ENCODE measurements at places on chromosomes 7 and 10.

GRCh38 chr10:89297356-89297755, 4.5 kb upstream of the IFIT2 start:
- no peak for DNase-seq

- DNase-seq: no peak
Observed at GRCh38 chr7:108001764-108002725, 916 bp downstream of the LAMB1 start.

GRCh38 chr10:71375952-71376351, 20.8 kb upstream of the CDH23 start:
- DNase-seq: no peak

DNA sequence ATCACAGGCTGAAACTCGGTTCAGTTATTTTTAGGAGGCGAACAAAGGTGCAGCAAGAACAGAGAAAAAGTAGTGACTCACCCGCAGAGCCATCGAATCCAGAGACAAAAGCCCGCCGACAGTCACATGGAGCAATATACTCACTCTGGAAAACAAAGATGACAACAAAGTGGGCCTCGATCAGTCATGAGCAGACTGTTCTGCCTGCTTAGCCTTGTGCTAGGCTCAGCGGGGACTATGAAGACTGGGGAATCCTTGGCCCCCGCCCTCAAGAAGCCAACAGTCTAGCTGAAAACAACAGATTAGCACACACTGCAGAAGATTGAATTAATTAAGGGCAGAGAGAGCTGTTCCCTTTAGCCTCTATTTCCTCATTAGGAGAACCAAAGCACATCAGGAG, 30.4 kb downstream of the XPNPEP1 start:
- no peak for DNase-seq

DNA sequence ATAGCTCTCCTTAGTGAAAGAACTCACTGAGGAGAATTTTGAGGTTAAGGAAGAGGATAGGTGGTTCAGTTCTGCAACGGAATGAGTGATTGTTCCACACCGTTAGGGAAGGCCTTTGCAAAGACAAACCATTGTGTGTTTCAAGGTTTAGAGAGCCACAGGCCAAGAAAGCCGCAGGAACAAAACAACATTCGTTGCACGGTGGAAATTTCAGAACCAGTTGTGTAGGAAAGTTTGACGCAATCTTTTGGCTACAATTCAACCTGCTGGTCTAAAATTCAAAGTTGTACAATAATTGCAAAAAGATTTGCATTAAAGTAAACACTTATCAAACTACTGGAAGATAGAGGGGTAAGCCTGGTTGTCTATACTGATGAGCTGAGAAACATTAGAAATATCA, 91.4 kb downstream of the FAM107B start:
- DNase-seq: no peak

GRCh38 chr7:91559947-91560346, 295.7 kb downstream of the FZD1 start:
- no peak for DNase-seq

DNA sequence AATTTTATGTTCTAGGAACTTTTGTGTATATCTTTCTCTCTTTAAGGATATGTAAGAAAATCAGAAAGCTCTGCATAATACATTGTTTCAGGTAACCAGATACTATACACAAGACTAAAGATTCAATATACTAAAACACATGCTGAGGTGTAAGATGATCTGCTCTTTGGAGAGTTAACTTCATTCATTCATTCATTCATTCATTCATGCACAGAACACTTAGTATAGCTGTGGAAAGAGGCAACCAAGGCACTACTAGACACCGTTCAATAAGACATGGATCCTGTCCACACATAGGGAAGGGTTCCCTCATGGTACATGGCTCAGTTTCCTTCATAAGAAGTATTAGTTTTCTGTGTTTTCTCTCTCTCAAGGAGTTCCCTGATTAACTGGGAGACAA, 207.6 kb upstream of the AOAH start:
- no peak for DNase-seq

- peak; percentile 9 for DNase-seq
Observed at GRCh38 chr10:28677888-28678686, 766 bp downstream of the BAMBI start.

DNA sequence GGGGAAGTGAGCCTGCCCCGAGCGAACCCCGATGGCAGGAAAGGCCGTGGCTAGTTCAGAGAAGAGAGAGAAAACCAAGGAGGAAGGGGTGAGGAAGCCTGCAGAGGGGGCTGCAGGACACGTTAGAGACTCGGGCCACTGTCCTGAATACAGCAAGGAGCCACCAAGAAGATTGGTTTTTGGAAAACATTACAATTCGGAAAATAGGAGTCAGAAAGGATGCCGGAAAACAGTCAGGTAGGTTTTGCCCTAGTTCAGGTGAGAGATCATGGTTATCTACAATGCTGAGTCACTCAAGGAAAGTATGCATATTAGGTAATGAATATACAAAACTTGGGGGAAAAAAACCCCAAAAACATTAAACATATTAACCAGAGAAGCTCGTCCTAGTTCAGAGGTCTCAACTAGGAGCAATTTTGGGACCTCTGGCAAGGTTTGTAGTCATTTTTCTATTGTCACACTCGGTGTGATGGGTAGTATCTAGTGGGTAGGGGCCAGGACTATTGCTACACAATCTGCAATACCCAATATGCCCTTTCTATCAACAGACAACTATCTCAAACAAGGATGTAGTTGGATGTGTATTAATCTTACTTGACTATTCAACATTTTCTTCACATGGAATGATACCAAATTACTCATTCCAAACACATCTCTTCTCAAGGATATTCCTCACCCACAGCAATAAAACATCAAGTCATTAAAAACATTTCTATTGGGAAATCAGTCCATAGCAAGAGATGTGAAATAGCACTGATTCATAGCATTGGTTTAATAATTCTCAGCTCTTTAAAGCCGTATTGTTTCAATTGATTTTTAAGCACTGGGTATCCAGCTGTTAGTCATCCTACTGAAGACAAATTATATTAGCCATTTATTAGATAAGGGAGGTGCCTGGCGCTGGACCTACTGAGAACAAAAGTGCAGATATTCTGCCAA, 74.4 kb upstream of the RSU1 start:
- peak; percentile 59 for DNase-seq

DNA sequence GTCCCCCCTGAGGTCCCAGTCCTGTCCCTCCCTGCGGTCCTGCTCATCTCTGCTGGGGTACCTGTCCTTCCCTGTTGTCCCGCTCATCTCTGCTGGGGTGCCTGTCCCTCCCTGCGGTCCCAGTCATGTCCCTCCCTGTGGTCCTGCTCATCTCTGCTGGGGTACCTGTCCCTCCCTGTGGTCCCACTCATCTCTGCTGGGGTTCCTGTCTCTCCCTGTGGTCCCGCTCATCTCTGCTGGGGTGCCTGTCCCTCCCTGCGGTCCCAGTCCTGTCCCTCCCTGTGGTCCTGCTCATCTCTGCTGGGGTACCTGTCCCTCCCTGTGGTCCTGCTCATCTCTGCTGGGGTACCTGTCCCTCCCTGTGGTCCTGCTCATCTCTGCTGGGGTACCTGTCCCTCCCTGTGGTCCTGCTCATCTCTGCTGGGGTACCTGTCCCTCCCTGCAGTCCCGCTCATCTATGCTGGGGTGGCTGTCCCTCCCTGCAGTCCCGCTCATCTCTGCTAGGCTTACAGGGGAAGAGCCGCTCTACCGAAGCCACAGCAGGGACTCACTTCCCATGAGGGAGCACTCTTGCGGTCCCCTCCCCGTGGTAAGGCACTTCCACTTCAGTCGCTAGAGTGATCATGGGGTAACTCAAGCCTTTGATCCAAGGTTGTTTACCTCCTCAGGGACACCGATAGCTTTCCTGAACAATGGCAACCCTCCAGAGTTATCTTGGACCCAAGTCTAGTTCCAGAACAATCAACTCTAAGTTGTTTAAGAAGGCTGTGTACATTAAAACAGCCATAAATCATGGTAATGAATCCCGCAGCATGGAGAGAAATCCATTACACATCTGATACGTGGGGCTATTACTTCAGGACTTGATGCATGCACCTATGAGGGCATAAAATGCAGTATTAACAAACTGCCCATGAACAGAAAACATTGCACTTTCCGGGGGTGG, 46.8 kb upstream of the MNX1 start:
- no peak for DNase-seq

- no peak for DNase-seq
Observed at GRCh38 chr7:5580714-5581395, 157.2 kb upstream of the TNRC18 start.

DNA sequence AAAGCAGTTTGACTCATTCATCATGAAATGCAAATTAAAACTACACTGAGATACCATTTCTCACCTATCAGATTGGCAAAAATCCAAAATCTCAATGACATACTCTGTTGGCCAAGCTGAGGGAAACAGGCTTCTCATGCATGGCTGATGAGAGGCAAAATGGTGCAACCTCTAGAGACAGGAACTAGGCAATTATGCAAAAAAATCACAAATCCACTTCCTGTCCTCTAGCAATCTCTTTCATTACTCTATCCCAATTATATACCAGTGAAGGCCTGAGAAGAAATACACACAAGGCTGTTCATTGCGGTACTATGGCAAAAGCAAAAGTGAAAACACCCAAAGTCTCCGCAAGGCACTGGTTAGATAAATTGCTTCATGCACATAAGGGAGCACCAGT, 25.9 kb upstream of the PTPRN2 start:
- DNase-seq: no peak

DNA sequence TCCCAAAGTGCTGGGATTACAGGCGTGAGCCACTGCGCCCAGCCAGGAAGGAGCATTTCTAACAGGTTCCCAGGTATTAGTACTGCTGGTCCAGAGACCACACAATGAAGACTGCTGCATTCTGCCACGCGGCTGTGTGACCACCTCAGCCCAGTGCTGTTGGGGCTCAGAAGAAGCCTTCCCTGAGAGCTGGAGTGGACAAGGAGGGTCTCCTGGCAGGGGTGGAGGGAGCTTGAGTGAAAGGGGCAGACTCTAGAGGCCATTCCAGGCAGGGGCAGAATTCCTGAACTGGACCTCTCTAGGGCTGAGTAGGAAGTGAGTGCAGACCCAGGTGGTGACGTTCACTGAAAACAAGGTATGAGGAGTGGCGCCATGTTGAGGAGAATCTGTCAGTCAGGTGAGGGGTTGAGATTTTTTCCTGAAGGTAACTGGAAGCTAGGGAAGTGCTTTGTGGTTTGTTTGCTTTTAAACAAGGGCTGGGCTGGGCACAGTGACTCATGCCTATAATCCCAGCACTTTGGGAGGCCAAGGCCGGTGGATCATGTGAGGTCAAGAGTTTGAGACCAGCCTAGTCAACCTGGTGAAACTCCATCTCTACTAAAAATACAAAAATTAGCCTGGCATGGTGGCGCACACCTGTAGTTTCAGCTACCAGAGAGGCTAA, 67.6 kb downstream of the TACC2 start:
- no peak for DNase-seq

DNA sequence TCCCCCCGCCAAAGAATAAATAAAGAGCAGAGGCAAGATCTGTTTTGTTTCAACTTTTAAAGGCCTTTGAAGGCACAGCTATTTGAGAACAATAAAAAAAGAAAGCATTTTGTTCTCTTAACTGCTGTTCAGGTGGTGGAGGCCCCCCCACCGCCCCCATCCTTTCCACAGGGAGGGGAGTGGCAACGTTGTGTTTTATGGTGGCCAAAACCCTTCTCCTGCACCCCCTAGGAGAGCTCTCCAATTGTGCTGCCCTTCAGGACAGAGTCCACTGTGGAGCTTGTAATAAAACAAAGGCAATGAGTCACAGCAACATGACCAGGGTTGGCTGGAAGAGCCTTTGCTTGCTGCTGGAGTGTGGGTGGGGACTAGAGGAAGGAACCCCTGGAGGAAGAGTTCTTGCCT, 987.9 kb downstream of the KCNMA1 start:
- DNase-seq: no peak

DNA sequence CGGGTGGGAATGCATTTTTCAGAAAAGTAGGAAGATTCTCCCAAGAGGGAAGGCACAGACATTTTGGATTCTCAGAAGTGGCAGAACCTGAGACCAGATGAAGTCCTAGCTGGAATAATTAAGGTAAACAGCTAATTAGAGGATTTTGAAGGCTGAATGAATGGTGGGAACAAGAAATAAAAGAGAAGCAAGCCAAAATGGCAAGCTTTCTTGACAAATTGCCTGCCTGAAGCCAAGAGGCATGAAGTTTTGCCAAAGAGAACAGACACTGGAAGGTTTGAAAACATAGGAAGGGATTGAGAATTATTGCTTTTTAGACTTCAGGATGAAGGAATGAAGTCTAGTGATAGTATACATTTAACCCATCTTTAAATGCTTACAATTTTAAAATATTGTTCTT, 115.0 kb upstream of the SEM1 start:
- DNase-seq: no peak

GRCh38 chr10:31578181-31578852, 259.3 kb downstream of the ZEB1 start:
- no peak for DNase-seq

GRCh38 chr10:43444323-43444722, 7.4 kb downstream of the ZNF487 start:
- DNase-seq: no peak

- DNase-seq: no peak
Observed at GRCh38 chr7:2203766-2204300, 28.9 kb downstream of the MAD1L1 start.

- DNase-seq: no peak
Observed at GRCh38 chr10:62794306-62794705, 10.2 kb upstream of the ADO start.

DNA sequence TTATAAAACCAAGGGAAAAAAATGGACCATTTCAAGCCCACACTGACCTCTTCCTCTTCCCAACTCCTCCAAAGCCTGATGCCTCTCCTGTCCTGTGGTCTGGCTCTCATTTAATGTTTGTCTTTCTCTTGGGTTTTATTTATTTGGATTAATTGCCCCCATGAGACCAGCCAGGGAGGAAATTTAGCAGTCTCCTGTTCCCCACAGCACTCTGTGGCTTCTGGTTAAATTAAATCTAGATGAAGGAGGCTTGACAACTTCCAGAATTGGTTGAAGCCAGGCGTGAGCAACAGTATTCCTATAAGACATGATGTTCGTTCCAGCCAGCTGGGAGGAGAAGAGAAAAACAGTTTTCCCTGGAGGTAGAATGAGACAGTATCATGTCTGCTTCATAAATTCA, 15.1 kb upstream of the PRLHR start:
- DNase-seq: no peak

DNA sequence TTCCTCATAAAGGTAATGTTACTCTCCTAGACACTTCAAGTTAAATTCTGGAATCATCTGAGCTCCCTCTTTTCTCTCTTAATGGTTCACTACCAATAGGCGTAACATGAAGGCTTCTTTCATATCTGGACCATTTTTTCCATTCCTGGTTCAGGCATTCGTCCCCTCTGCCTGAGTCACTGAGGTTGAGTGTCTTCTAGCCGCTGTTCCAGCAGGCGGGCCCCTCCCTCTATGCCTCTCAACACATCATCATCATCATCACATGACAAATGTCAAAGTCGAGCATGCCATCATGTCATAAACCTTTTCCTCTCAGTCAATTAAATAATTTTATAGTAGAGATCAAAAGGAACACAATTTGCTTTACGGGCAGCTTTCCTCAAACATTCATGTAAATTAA, 168.9 kb upstream of the ASAH2 start:
- no peak for DNase-seq

- no peak for DNase-seq
Observed at GRCh38 chr10:71090801-71091200, 121.6 kb upstream of the UNC5B start.

Data from CD4-positive, alpha-beta T cell treated with Interleukin-1 beta for 1 hour (primary cell).